CD4-positive, alpha-beta T cell (primary cell): ENCODE measurements at places on chromosomes 4 and X.

- DNase-seq, result no peak
Measured at GRCh38 chrX:141320801-141321200, 78.5 kb upstream of the SPANXC start.

GRCh38 chrX:20067709-20068561, 48.8 kb downstream of the MAP7D2 start:
- no peak for DNase-seq

DNA sequence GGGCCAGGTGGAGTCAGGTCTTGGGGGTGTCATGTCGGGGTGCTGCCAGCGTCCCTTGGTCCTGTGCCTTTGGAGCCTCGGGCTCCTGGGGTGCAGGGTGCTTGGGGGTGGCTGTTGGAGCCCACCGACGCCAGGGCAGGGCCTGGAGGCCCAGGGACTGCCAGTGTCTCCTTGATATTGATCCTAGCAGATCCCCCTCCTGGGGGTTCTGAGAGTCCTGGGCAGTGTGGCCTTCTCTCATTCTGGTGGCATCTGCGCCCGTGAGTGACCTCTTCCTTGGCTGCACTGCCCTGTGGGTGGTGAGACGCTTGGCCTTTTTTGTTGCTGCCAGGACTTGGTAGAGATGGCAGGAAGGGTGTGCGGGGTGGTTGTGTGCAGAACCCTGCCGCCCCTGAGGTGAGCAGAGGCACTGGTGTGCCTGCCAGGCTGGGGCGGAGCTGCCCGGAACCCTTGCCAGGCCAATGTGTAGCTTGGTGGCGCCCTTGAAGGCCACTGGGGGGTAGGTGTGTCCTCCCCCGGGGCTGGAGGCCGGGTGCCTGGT, 7.0 kb downstream of the NAT8L start:
- DNase-seq, result no peak

DNA sequence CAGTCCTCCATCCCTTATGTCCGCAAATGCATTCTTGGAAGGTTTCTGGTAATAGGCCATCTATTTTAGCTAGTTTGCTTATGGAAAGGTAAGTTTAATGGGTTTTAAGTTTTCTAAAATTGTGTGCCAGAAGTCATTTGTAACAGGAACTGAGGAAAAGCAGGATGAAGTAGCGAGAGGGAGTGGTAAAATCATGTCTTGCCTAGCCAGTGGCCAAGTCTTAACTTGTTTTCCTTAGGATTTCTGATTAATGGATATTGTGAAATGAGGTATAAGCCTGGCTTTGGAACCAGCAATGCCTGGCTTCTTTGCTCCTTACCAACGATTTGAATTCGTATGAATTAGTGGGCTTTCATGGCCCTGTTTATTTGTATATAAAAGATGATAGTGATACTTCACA, 7.3 kb downstream of the SEC24B start:
- no peak for DNase-seq

- DNase-seq, result peak; percentile 1
Measured at GRCh38 chrX:100447655-100448397, 37.8 kb upstream of the PCDH19 start.

GRCh38 chrX:136880003-136880451, 498 bp downstream of the RBMX start:
- DNase-seq, result peak; percentile 40

- no peak for DNase-seq
Measured at GRCh38 chr4:108742451-108743420, 20.1 kb downstream of the ETNPPL start.

- no peak for DNase-seq
Measured at GRCh38 chr4:8345946-8346814, 76.6 kb downstream of the HTRA3 start.

DNA sequence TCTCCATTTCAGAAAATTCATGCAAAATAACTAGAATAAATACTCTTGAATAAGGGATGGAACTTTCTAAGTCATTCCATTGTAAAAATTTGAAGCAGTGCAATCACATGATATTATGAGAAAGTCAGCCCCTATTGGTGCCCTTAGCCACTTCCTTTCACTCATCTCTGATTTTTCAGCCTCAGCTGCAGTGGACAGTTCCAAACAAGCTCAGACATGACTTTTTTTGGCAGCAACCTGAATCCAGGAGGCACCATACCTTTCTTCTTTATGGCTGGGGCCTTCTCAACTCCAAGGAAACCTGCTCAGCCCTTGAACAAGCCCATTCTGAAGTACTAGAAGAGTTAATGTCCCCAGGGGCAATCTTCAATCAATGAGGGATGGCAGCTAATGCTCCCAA, 40.5 kb downstream of the MAPK10 start:
- no peak for DNase-seq

DNA sequence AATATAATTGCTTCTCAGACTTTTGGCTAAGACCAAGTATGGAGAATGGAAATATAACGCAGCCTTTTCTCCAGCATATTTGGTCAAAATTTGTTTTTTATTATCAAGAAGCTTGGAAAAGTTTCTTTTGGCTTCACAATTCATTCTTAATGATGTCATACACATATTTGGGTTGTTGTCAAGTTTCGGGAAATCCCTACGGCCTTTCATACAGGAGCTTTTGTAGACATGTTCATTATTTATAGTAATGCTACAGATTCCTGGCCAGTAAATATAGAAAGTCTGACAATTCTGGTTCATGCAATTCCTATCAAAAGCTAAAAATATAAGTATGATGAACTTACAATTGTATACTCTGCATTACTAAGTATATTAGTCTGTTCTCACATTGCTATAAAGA, 112.9 kb downstream of the IRF2 start:
- no peak for DNase-seq

GRCh38 chr4:16663307-16663706, 235.1 kb downstream of the LDB2 start:
- DNase-seq, result no peak

DNA sequence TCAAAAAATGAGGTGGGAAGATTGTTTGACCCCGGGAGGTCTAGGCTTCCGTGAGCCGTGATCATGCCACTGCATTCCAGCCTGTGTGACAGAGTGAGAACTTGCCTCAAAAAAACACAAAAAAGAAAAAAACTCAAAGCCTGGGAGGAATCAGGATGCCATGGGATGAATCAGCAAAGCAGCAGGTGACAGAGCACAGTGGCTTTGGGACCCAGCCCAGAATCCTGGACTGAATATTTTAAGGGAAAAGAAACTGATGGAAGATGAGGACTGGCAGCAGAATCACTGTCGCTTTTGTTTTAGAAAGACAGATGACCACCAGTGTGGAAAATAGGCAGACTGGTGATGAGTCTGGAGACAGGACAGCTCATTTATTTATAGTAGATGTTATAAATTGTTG, 16.6 kb downstream of the S100G start:
- DNase-seq, result no peak

DNA sequence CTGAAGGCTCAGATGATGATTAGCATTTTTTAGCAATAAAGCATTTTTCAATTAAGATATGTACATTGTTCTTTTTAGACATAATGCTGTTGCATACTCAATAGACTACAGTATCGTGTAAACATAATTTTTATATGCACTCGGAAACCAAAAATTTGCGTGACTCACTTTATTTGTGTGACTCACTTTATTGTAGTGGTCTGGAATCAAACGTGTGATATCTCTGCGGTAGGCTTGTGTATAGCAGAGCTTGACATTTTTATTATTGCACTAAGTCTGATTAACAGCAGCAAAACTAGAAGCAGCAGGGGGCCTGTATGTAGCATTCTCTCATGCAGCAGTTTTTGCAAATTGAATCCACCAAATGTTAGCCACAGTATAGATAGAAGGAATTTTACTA, 119.1 kb upstream of the PRDX4 start:
- no peak for DNase-seq

GRCh38 chr4:151882072-151882803, 121.4 kb upstream of the GATB start:
- no peak for DNase-seq

- peak; percentile 24 for DNase-seq
Measured at GRCh38 chr4:98929341-98930267, 671 bp upstream of the EIF4E start.

DNA sequence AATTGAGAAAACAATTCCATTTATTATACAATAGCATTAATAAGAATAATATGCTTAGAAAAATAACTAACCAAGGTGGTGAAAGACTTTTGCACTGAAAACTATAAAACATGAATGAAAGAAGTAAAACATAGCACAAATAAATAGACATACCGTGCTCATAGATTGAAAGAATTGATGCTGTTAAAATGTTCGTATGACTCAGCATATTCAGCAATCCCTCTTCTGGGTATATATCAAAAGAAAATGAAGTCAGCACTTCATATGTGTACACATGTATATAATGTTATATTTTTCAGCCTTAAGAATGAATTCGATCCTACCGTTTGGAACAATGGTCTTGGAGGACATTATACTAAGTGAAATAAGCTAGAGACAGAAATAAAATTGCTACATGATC, 716.3 kb downstream of the GLUD2 start:
- no peak for DNase-seq

- no peak for DNase-seq
Measured at GRCh38 chr4:140363558-140363957, 9.9 kb upstream of the SCOC start.

DNA sequence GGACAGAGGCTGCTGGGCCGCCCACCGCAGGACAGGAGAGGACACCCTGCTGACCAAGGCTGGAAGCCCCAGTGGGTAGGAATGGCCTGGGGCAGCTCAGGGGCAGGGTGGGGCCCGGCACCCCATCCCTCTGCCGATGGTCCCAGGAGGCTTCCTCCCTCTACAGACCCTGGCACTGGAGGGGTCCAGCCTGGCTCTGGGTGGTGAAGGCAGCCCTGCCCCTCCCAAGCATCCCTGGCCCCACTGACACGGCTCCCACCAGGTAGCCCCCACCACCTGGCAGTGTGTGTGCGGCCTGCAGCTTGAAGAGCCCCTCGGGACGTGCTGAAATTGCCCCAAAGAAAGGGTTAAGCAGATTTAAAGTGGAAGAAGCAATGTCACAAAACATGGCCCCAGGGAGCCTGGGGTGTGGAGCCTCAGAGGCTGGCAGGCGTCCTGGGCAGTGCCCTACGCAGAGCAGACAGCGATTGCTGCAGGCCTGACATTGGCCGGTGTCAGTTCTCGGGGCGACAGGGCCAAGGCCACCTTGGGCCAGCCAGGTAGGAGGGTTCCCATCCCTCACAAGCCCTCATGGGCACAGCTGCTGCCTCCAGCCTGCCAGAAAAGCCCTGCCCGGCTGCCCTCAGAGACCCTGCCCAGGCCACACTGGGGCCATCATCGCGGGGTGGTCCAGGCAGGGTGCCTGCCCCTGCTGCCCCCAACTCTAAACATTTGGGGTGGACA, 80.5 kb downstream of the FAM53A start:
- no peak for DNase-seq

DNA sequence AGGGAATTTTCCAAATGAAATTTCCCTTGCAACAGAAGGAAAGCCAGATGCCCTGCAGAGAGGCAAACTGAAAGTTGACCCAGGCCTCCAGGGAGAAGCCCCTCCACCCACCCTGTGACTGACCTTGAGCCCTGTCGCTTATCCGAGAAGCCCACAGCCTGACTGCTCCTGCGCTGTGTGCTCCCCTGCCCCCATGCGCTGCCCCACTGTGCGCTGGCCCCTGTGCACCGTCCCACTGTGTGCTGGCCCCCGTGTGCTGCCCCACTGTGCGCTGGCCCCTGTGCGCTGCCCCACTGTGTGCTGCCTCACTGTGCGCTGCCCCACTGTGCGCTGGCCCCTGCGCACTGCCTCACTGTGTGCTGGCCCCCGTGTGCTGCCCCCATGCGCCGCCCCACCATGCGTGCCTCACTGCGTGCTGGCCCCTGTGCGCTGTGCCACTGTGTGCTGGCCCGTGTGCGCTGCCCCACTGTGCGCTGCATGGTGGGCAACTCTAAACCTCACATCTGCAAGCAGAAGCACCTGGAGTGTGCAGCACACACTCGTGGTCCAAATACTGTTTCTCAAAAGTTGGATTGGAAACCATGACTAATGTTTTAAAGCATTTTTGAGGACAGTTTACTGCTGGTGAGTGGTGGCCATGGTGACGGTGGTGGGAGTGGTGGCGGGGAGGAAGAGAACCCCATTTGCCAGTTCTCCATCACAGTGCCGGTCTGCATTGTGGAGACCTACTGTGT, 8.3 kb upstream of the GRPEL1 start:
- no peak for DNase-seq

DNA sequence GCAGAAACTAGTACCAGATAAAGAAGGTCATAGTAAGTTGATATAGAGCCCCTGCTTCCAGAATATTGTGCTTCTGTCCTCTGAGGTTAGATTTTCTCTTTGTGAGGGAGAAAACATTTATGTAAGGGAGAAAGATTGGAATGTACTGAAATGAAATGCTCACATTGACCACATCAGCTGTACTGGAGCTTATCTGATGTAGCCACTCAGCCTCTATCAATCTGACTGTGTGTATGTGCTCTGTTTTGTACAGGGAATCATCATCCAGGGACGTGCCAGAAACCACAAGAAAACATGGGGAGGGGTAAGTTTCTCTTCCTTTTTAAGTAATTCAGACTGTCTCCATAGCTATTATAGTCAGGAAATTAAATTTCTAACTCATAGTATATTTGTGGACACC, 56.8 kb downstream of the PRRG1 start:
- no peak for DNase-seq

DNA sequence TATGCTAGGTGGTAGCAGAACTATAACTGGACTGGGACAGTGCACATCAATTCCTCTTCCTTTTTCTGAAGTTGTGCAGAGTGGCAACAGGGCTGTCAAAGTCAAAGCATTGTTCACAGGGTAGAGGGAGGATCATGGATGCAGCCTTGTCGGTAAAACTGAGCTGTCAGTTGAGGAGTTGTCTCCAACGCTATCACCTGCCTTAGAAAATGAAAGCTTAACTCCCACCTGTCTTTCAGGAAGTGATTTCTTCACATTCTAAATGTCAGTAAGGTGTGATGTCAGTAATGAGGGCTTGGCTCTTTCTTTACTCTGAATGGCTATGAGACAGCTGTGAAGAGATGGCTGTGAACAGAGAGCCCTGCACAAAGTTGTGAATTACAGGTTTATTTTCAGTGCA, 66.4 kb upstream of the BANK1 start:
- no peak for DNase-seq

DNA sequence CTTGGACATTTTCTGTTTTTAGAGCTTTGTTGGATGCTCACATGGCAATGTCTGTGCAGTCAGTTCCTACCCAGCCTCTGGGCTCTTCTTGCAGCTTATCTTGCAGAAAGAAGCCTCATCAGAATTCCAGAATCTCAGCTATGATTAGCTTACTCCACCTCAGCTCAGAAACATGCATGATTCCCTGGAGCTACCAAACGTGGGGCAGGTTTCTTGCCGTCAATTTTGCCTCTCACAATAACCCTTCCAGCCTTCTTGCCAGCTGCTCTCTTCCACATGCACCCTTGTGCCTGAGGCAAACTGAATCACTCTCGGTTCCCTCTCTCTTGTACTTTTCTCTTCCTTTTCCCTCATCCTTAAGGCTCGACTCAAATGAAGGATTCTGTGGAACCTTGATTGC, 141.4 kb downstream of the PTTG2 start:
- no peak for DNase-seq

- DNase-seq, result no peak
Measured at GRCh38 chr4:34010751-34011519, 2233.4 kb downstream of the ARAP2 start.

DNA sequence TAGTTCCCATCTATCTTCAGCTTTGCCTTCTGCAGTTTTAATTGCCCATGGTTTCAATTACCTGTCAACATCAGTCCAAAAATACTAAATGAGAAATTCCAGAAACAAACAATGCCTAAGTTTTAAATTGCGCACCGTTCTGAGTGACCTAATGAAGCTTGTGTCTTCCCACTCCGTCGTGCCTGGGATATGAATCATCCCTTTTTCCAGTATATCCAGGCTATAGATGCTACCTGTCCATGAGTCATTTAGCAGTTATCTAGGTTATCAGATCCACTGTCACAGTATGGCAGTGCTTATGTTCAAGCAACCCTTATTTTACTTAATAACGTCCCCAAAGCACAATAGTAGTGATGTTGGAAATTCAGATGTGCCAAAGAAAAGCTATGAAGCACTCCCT, 363.6 kb upstream of the FAM241A start:
- no peak for DNase-seq
